ENCODE measurements at places on chromosomes 7 and 10. TPM values are rescaled to one million over a fixed set of nuclear protein-coding genes. Genes with fewer than 3 reads are reported as not detected.

HTR7 gene
- not detected for total RNA-seq

DMBT1 gene
- not detected for total RNA-seq

C7orf33 gene
- total RNA-seq: not detected

LRRN3 gene
- total RNA-seq: 0.05 TPM

ANKRD26 gene
- 8.7 TPM for total RNA-seq

MCM10 gene
- total RNA-seq: 6.3 TPM

CFAP58 gene
- 0.85 TPM for total RNA-seq

MET gene
- 66.4 TPM for total RNA-seq

FAM237B gene
- total RNA-seq: not detected

HOXA6 gene
- total RNA-seq: 8.6 TPM

GRCh38 chr10:58661336-58661735 lies 148.7 kb downstream of the BICC1 start:
- no peak for DNase-seq

DNA sequence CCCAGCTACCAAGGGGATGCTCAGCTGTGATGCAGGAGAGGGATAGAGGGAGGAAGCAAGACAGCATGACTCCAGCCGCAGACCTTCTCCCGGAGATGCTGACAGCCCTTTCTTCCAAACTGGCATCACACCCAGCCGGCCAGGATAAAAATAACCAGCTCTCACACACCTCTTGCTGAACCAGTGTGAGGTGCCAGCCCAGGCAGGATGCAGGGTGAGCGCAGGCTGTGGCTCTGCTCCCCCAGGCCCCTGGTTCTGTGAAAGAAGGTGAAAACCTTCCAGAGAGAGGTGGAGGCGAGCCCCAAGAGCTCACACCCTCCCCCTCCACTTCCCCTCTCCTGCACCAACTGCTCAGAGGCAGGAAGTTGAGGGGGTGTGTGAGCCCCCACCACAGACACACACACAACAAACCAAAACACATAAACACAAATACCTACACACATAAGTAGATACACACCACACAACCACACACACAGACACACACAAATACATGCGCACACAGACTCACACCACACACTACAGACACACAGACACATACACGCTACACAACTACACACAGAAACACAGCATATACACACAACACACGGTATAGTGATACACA lies 4.0 kb downstream of the GPR15LG start:
- DNase-seq: no peak

GRCh38 chr10:71828702-71829101 lies 22.3 kb downstream of the PSAP start:
- no peak for DNase-seq

DNA sequence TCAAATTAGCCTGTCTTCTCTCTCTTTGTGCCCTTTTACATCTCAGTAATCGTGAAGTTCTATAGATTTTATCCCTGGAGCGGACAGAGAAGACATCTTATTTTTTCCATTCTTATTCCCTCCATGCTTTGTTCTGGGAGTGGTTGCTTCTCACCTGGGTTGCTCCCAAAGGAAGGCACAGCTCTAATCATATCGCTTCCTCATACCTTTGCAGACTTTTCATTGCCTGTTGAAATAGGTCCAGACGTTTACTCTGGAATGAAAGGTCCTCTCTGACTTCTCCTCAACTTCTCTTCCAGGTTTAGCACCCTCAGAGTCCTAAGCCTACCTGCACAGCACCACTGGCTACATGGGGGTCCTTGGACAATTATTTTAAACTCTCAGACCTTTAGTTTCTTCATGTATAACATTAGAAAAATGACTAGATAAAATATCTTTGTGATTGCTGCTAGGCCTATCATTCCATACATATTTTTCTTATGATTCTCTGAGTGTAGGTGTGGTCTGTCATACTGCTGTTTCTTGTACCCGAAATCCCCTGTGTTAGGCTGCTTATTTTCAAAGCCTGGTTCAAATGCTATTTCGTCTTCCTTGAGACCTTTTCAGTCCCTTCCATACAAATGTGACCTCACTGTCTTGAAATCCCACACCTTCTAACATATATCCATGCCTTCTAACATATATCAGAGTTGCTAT lies 418.1 kb downstream of the GFRA1 start:
- DNase-seq: no peak

DNA sequence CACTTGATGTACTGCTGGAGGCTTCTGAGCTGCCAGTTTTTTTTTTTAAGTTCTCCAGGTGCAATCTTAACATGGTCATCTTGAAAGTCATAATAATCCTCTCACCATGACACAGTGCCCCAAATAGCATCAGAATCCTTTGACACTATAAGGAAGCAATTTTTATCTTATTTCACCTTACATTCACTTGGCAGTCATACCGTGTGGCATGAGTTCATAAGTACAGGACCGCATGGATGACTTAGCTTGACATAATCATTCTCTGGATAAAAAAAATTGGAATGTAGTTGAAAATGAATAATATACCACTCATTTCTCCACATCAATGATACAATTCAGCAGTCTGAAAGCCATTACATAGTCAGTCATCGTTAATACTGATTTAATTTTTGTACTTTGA lies 25.6 kb upstream of the TMEM196 start:
- no peak for DNase-seq

DNA sequence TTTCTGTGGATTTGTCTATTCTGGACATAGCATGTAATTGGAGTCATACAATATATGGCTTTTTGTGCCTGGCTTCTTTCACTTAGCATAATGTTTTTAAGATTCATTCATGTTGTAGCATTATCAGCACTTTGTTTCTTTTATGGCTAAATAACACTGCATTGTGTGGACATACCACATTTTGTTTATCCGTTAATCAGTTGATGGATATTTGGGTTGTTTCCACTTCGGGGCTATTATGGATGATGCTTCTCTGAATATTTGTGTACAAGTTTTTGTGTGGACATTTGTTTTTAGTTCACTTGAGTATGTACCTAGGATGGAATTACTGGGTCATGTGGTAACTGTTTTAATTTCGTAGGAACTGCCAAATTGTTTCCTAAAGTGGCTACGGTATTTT lies 6.4 kb downstream of the LCOR start:
- DNase-seq: no peak

GRCh38 chr7:140403878-140404564 lies at the start of gene RAB19:
RAB19 (plus strand) TSS chr7:140404058; CDS start chr7:140407647, 3,589 bp downstream.
- peak; percentile 12 for DNase-seq

DNA sequence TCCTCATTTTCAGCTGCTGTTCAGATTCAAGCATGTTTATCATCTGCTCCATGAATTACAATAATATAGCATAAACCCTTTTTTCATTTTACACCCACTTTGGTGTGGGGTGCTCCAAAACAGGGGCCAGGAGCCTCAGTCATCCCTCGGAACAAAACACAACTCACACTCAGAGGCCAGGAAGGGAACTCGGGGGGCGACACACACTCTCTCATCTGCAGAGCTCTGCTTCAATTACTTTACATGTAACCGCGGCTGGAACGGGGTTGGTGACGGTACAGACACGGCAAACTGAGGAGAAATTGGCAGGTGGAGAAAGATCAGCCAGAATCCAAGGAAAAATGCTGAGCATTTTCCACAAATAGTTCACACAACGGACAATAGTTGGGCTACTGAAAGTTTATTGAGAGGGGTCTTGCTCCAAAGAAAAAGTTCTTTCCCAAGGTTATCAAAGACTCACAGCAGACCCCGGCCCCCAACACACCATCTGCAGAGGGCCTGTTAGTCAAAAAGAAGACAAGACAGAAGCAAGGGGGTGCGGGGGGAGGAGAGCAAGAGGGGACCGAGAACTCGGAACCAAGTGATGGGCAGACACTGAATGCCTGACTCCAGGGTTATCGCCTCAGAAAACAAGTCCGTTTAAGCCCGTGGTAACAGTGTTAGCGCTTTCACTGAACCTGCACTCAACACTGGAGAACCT lies 20.5 kb downstream of the DIP2C start:
- no peak for DNase-seq
